Frontal cortex (tissue), 4 donors: ENCODE measurements at places on chromosomes 1 and 21. TPM values are rescaled to one million over a fixed set of nuclear protein-coding genes. Genes with fewer than 3 reads are reported as not detected.

DNA sequence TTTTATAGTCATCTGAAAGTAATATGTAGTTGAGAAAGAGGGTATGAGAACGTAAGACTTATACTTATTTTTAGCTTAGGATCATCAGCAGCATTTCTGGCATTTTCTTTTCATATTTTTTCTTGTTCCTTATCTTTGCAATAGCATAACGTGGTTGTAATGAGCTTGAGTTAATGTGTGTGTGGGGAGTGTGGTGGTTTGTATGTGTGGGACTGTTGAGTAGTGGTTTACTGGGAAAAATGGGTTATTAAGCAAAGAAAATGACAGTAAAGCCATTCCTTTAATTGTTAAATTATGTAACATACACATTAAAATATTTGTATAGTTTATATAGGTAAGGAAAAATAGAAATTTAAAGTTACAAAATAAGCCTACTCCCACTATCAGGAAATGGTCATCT is 15.2 kb downstream of the PIP5K1A start:
- DNase-seq: no peak

DNA sequence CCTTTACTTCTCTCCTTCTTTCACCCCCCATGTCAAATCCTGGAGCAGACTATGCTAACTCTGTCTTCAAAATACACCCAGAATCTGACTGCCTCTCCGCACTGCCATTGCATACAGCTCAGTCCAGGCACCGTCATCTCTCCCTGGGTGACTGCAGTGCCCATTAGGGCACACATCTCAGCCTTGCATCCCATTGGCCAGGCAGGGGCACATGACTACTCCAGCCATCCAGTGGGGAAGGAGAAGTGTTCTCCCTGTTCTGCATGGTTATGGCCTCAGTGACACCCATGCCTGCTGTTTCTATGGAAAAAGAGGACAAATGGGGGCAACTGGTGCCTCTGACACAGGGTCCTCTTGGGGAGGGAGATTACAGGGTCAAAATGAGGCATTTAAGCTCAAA is 270.5 kb downstream of the MATN1 start:
- DNase-seq: no peak

GRCh38 chr1:236524895-236525184 is 1.1 kb downstream of the LGALS8 start:
- no peak for DNase-seq

GRCh38 chr1:183571678-183572268 is 18.5 kb downstream of the NCF2 start:
- no peak for DNase-seq

The KNCN gene
- total RNA-seq: under 0.01 TPM

GRCh38 chr1:181134543-181135436 is 46.3 kb downstream of the IER5 start:
- DNase-seq: no peak
